Nephron progenitor cell (in vitro differentiated cells): ENCODE measurements at places on chromosomes 16 and 17.
A peak's percentile ranks its signal among the peaks of the same experiment; 100 is the strongest.

- no peak for DNase-seq
- no peaks in the 10 kb centered on the region for H3K36me3 ChIP-seq
- H3K27me3 ChIP-seq, result peaks cover 39% of the 10 kb centered on the region
- H3K4me3 ChIP-seq, result no peak overlapping the region
Measured at GRCh38 chr17:44763170-44763569, 4.4 kb downstream of the ADAM11 start.

DNA sequence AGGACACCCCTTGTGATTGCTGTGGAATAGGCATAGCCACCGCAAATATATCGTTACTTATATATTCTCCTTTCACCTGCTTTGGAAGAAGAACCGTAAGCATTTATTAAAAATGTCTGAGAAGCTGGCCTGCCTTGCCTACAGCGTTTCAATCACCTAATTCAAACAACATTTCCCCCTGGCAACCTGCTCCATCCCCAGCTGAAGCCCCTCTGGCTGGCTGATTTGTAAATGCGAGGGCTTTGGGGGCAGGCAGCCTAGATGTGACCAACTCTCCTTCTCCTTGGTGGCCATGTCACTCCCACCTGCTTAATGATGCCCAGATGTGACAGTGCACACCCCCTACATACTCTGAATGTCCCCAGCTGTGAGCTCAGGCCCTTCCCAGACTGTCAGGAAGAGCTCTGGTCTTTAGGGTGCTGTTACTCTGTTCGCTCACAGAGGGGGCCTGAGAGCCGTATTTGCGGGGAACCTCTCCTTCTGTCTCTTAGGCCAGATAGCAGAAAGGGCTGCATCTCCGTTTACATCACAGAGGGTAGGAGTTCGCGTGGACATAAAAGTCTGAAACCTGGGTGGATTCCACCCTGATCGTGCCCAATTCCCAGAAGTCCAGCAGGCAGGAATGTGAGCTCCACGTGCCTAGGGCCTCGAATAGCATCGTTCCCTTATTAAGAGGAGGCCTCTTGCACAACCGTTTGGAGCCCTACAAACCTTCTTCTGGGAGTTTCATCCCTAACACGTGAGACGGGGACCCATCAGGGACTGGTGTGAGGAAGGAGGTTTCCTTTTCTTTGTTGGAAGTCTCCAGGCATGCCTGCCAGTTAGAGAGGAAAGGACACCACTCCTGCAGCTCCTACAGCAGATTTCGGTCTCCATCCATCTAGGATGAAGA, 2.4 kb upstream of the SDK2 start:
- peaks cover 44% of the 10 kb centered on the region for H3K4me1 ChIP-seq
- DNase-seq, result peak; percentile 57
- H3K36me3 ChIP-seq, result no peaks in the 10 kb centered on the region
- peak overlapping the region; percentile 43 for H3K27ac ChIP-seq

DNA sequence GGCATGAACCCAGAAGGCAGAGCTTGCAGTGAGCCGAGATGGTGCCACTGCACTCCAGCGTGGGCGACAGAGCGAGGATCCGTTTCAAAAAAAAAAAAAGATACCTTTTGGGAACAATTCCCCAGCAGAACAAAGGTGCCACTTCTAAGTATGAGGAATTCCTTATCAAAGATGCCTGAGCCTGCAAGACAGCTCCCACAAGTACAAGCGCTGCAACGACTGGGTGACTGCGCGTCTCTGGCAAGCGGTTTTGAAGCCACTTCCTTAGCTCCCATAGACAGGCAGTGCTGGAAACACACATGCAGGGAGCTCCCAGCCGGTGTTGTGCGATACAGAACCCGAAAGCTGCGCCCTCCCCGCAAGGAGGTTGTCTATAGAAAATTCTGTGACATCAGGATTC, 60.5 kb downstream of the ADCY9 start:
- H3K36me3 ChIP-seq, result peaks cover 17% of the 10 kb centered on the region
- no peak for DNase-seq
- H3K4me3 ChIP-seq, result no peak overlapping the region
- peaks cover 43% of the 10 kb centered on the region for H3K4me1 ChIP-seq

DNA sequence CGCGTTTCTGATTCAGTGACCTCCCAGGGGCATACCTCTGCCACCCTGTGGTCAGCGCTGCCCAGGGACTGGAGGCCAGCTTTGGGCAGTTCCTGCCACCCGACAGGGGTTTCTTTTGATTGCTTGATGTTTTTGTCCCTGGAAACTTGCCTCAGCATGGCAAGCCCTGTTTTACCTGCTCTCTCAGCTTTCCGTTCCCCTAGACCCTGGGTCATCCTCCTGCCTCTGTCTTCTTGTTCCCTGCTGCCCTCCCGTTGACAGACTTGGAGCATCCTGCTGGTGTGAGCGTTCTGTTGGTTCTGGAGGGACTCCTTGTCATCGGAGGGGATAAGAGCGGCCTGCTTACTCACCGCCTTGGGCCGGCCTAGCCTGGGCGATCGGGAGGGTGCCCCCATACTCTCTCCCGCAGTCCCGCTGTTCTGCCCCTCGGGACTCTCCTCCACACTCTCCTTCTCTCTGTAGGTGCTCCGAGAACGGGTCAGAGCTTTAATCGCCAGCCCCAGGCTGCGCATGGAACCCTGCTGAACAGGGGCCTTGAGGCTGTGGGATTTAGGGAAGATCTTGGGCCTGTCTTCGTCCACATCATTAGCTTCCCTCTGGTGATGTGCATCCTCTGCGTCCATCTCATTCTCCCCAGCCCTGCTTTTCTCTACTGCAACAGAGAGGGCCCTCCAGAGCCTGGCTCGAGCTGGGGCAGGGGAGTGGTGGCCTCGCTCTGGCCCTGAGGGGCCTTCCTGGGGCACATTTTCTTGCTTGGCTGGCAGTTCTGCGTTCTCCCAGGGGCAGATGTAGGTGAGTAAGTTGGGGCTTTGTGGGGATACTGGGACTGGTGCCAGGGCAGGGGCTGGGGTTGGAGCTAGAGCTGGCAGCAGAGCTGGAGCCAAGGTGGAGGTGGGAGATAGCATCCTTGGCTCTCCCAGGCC, 13.7 kb downstream of the GPR179 start:
- peaks cover 55% of the 10 kb centered on the region for H3K4me1 ChIP-seq
- H3K4me3 ChIP-seq, result no peak overlapping the region

DNA sequence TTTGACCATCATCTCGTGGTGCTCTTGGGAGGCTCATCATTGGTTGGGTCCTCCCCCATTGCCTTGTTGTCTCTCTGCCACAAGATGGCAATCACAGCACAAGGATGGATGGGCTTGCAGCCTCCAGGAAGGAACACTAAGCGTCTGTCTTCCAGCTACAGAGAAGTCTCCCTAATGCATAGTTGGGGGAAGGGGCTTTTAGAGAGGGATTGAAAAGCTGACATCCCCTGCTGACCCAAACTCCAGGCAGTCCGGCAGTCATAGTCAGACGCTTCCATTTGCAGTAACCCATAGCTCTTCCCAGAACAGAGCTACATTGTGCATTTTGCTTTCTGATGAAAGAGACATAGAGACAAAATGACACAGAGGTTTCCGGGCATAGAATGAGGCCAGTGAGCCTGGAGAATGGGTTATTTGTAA, 111.4 kb downstream of the UTP18 start:
- peak; percentile 53 for DNase-seq
- peak overlapping the region; percentile 12 for H3K4me3 ChIP-seq
- peak overlapping the region; percentile 40 for H3K27ac ChIP-seq
- peaks cover 6% of the 10 kb centered on the region for H3K4me1 ChIP-seq
- H3K27me3 ChIP-seq, result peaks cover 23% of the 10 kb centered on the region

DNA sequence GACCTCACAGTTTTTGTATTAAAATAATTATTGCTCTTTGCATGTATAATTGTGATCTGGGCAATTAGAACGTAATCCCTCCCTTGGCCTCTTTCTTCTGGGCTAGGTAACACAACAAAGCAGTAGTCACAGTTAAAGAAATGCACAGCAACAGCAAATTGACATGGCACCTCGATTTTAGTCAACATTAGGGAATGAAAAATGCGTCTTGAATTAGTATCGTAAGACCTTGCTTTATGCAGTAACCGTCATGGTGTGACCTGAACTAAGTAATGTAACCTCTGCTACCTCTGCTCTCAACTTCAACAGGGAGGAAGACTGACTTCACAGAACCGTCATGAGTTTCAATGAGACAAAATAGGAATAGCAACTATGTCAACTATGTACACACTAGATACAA, 265.4 kb upstream of the MAF start:
- no peaks in the 10 kb centered on the region for H3K27me3 ChIP-seq
- no peak for DNase-seq
- H3K27ac ChIP-seq, result no peak overlapping the region
- no peaks in the 10 kb centered on the region for H3K4me1 ChIP-seq
- no peaks in the 10 kb centered on the region for H3K36me3 ChIP-seq

DNA sequence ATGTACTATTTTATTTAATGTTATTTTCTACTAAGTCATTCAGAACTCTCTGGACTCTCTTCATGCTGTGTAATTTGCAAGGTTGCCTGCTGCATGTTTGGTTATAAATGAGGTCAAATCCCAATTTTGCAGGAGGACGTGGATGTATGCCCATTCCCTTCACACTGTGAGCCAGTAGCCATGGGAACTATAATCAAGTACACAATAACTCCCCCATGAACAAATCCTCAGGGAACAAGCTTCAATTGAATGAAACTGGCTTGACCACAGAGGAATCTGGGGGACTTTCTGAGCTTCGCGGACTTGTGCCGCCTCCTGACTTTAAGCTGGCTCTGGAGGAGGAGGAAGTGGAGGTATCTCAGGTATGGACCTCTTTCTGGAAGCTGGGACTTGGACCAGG, 14.6 kb upstream of the KCTD13 start:
- no peak overlapping the region for H3K4me3 ChIP-seq
- H3K27ac ChIP-seq, result no peak overlapping the region
- H3K27me3 ChIP-seq, result peaks cover 19% of the 10 kb centered on the region
- H3K4me1 ChIP-seq, result peaks cover 28% of the 10 kb centered on the region

DNA sequence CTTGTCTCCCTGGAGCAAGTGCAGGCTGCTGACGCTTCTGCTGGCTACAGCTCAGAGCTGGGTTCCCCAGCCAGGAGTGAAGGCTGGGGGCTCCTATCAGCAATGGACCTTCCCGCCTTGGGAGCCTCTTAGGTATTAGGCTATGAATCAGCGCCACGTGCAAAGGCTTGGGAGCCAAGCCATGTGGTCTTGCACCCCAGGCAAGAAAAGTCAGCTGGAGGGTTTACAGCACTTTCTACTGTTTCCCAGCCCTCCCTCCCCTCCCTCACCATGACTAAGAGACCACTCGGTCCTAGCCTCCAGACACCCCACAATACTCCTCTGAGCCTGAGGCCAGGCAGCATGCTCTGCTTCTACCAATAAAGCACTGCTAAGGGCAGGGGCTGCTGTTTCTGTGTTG, 12.3 kb downstream of the EPX start:
- peaks cover 27% of the 10 kb centered on the region for H3K36me3 ChIP-seq
- DNase-seq, result no peak
- H3K4me3 ChIP-seq, result no peak overlapping the region

DNA sequence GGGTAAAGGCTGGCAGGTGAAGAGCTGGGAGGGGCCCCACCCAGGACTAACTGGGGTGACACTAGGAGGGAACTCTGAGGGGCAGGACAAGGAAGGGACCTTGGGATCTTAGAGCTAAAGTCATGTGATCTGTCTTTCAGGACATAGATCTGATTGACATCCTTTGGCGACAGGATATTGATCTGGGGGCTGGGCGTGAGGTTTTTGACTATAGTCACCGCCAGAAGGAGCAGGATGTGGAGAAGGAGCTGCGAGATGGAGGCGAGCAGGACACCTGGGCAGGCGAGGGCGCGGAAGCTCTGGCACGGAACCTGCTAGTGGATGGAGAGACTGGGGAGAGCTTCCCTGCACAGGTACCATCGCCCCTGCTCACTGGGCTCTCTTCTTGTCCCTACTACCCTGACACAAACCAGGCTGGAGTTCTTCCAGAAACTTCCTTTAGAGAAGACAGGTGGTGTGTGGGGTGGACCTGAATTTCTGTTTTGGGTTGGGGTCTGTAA, 8.1 kb downstream of the NFE2L1 start:
- peak overlapping the region; percentile 96 for H3K4me3 ChIP-seq
- H3K27ac ChIP-seq, result peak overlapping the region; percentile 93
- no peaks in the 10 kb centered on the region for H3K27me3 ChIP-seq
- H3K36me3 ChIP-seq, result peaks cover 58% of the 10 kb centered on the region
- no peak for DNase-seq

- H3K4me1 ChIP-seq, result peaks cover 63% of the 10 kb centered on the region
- H3K36me3 ChIP-seq, result no peaks in the 10 kb centered on the region
- no peak overlapping the region for H3K27ac ChIP-seq
- no peak overlapping the region for H3K4me3 ChIP-seq
- DNase-seq, result no peak
Measured at GRCh38 chr16:85146922-85147651, 34.8 kb upstream of the CIBAR2 start.

DNA sequence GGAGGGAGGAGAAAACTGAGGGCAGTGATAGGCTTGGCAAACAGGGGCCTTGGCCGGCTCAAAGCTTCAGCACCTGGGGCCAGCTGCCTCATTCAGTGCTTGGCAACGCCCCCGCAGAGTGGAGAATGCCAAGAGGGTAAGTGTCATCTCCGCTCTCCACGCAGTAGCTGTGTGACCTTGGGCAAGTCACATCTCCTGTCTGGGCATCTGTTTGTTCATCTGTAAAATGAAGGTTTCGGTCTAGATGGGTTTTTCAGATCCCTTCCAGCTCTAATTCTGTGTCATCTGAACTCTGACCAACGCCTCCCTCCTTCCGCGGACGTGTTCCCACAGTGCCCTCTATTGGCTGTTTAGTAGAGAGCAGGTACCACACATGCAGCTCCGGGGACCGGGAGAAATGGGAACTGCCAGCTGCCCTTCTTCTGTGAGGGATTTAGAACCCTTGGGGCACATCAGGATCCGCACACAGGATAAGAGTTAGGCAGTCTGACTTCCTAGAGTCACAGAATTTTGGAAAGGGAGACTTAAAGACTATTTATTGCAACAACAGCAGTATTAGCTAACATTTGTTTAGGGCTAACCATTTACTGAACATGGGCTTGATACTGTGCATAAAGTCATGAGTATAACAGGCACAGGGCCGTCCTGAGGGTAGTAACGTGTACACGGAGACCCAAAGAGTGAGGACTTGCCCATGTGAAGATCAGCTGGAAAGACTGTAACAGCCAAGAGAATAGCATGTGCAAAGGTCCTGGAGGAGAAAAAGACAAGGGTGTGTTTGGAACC, 26.8 kb downstream of the GP2 start:
- peaks cover 12% of the 10 kb centered on the region for H3K27me3 ChIP-seq
- no peak overlapping the region for H3K4me3 ChIP-seq
- no peaks in the 10 kb centered on the region for H3K36me3 ChIP-seq
- H3K27ac ChIP-seq, result peak overlapping the region; percentile 24
- DNase-seq, result peak; percentile 60

DNA sequence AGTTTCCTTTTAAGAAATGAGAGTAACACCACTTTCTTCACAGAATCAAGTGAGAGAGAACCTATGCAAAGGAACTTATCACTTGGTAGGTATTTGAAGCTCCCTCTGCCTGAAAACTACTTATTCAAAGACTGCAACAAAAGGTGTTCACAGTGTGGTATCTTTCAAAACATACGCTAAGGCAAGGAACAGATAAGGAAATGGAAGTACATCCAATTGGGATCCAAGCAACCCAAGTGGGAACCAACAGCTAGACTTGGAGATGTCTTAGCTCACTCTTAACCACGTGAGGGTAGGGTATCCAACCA, 431 bp upstream of the PPM1E start:
- H3K27me3 ChIP-seq, result peaks cover 50% of the 10 kb centered on the region
- H3K27ac ChIP-seq, result no peak overlapping the region
- no peak for DNase-seq
